Activated T-helper 1 cell treated with anti-CD3 and anti-CD28 coated beads, Interleukin-12 subunit alpha, Interleukin-12 subunit beta, Interleukin-2, Interleukin-4 antibody, amounts not matched to agents 30 ng/mL and 10 ng/mL and 1 ng/mL, durations not matched to agents 14 hours and 24 hours and 36 hours (primary cell): ENCODE measurements at places on chromosomes 1 and 21.

GRCh38 chr1:11948822-11949458 is 14.4 kb downstream of the PLOD1 start:
- no peak for DNase-seq

DNA sequence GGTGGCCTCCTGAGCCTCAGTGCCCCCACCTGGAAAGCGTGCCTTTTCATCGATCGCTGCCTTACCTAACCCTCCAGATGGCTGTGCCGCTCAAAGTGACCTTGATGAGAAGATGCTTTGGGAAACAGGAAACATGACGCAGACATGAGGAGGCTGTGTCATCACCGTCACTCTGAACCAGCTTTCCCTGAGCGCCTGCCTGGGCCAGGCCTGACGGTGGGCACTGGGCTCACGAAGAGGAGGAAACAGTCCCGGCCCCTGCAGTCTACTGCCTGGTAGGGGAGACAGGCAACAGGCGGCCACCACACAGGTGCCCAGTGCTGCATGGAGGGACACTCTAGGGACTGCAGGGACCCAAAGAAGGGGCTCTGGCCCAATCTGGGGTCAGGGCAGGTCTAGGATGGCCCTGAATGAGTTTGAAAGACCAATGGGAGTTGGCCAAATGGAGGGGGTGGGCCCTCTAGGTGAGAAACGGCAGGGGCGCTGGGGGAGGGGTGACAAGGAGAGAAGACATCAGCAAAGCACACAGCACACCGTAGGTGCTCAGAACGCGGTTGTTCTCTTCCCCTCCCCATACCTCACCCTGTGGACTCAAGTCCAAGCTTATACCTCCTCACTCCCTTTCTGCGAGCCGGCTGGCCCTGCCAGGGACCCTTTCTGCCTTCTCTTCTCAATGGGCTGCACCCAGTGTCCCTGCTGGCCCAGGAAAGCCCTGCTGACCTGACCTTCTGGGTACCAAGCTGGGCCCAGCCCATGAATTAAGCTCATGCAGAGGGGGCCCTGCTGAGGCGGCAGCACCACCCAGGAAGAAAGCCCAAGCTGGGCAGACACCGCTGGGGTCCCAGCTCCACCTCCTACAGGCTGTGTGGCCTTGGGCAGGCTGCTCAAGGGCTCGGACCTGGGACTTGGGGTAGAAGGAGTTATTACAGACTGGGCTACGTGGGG is 44.9 kb downstream of the GLIS1 start:
- no peak for DNase-seq

- DNase-seq = no peak
Measured at GRCh38 chr1:53135735-53136114, 6.7 kb downstream of the SLC1A7 start.

- DNase-seq = no peak
Measured at GRCh38 chr1:182337736-182338571, 53.6 kb downstream of the GLUL start.

GRCh38 chr1:194223596-194223995 is 1037.2 kb upstream of the B3GALT2 start:
- DNase-seq = no peak

GRCh38 chr1:194004146-194004545 is 817.7 kb upstream of the B3GALT2 start:
- DNase-seq = no peak

DNA sequence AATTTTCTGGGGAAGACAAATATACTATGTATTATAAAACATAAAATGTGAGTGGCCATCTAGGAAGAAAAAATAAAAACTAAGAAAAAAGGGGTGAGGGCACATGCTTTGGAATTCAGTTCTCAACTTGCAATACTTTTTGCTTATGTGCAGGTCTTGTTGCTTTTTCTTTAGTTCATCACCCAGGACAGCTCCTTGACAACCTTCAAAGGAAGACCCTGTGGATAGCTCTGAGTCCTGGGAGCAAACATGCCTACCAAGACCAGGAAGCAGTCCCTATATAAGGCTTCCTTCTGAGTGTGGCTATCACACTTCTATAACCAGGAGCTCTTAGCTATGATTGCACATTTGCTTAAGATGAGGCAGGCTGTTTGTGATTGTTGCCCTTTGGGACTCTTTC is 78.0 kb downstream of the WDR64 start:
- no peak for DNase-seq

DNA sequence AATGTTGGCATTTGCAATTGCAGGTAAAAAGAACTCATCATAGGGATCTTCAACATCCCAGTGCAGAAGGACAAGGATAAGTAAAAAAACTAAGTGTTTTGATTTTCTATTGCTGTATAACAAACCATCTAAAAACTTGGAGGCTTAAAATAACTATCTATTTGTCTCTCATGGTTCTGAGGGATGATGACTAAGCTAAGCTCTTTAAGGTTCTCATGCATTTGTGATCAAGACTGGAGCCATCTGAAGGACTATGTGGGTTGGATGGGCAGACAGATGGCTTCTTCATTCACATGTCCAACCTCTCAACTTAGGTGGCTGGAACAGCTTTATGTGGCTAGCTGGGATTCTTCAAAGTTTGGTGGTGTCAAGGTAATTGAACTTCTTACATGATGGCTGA is 51.5 kb downstream of the RPL5 start:
- no peak for DNase-seq

DNA sequence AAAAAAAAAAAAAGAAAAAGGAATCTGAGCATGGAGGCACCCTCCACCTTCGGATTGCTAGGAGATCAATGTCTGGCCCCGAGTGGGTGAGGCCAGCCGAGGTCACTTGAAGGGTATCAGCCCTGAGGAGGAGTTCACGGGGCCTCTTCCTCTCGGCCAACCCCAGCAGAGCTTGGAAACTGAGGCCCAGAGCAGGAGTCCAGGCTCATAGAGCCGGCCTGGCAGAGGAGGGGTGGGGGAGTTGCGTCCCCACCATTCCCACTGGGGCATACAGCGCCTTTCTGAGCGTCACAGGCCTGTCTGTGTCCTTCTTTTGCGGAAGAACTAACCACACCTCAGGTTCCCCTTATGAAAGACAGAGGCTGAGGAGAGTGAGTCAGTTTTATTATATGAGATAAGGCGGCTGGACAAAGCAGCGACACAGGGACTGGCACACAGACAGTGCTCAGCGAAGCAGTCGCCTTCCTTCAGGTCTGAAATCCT is 17.1 kb upstream of the EPHA2 start:
- DNase-seq = no peak

DNA sequence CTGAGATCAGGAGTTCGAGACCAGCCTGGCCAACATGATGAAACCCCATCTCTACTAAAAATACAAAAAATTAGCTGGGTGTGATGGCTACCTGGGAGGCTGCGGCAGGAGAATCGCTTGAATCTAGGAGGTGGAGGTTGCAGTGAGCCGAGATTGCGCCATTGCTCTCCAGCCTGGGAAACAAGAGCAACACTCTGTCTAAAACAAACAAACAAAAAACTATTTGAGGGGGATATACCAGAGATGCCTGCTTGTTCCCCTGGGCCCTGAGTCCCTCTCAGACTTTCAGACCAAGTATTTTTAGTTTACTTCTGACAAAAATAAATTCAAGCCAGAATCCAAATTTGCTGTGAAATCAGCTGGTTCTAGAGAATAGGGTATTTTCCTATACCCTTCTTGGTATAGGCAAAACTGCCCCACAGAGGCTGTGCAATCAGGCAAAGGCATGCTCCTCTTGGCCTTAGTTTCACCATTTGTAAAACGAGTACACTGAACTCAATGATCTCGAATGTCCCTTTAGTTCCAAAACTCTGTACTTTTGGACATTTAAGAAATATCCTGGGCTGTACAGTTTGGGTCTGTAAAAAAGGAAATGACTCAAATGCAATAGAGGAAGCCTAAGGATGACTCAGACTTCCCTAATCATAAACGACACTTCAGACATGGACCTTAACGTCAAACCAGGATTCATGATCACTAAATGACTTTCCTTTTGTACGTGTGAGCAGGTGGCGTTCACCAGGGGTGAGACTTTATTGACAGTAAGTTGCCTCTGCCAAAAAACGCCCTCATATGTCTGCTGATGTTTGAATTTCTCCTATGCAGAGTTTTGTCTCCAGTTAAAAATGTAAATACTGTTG is 16.1 kb downstream of the ENSA start:
- peak; percentile 49 for DNase-seq

DNA sequence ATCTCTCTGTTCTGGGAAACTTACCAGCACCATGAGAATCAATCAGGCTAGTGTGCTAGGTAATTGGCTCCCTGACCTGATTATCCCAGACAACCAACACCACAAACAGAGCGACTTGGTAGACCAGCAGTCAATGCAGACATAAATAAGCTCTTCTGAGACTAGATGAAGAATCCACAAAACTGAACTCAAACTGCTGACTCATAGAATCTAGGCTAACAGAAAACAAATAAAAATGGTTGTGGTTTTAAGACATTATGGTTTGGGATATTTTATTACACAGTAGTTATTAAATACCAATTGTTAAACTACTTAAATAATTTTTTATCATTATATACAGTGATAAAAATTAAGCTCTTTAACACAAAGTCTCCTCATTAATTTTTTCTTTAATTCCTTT is 535.7 kb downstream of the COL11A1 start:
- no peak for DNase-seq

- DNase-seq = no peak
Measured at GRCh38 chr1:243413431-243414151, 157.8 kb downstream of the SDCCAG8 start.

DNA sequence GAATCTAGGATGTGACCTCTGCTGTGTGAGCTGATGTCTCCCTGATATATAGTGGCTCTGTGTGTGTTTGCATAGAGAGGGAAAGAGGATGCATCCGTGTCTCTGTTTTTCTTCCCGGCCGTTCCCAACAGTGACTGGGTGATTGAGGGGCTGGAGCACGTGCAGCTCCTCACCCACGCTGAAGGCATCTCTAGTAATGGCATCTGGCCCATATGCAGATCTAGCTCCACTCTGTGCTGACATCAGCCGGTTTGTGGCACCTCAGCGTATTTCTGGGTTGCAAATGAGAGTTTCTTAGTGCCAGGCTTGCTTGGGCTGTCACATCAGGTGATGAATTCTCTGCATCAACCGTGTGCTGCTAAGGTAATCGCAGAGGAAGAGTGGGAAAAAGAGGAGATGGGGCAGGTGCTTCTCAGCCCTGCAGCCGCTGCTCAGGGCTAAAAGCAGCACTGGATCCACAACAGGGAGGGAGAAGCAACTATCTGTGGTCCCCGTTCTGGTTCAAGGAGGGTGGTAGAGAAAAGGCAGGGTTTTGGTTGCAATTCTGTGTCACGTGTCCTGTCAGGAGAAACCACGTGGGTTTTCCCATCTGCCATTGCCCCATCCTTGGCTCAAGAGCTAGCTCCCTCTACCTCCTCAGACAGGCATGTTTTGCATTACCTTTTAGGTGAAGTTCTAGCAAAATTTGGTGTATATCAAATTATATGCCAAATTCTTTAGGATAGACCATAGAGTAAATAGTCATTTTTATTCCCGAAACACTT is 282.9 kb downstream of the PBX1 start:
- no peak for DNase-seq

GRCh38 chr1:216523449-216524190 is 100.4 kb upstream of the USH2A start:
- DNase-seq = no peak

DNA sequence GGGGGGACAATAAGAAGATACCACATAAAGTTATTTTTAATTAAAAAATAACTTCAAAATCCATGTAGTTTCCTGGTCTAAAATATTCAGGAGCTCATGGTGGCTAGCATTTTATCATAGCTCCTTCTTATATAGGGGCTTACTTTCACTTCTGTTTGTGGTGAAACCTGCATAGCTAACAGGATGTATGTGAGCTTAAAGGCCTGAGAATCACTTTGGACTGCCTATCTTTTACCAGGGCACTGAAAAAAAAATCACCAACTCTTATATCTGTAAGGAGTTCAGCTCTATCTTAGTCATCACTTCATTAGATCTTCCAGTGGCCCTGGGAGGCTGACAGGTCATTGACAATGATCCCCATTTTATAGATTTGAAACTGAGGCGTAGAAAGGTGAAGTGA is 21.3 kb downstream of the UROD start:
- DNase-seq = no peak

DNA sequence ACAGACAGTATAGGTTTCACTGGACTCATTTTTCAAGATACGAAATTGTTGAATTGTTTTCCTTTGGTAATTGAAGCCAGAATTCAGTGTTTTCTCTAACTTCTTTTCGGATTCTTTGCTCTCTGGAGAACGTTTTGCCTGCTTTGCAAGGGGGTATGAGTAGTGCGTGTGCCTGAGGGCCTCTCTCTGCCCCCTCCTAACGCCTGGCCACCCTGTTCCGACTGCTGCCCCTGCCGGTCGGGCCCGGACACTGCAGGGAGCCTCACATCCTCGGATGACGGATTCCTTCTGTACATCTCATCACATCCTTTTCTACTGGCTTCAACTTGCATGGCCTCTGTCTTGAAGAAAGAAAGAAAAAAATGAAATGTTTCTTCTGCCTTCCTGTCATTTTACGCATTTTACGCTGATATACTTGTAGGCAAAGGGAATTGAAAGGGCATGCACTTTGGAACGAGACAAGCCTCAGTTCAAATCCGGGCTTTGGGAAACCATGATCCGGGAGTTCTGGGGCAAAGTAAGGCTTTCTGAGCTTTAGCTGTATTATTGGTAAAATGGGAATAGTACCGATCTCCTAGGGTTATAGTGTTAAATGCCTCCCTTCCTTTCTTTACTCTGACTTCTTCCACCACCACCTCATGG is 65.1 kb downstream of the DISC1 start:
- no peak for DNase-seq

GRCh38 chr1:119448127-119448511 is 33.2 kb downstream of the HSD3B2 start:
- no peak for DNase-seq

GRCh38 chr1:171139890-171140289 is 45.2 kb upstream of the FMO2 start:
- DNase-seq = no peak

- DNase-seq = no peak
Measured at GRCh38 chr1:45522324-45523104, 830 bp upstream of the PRDX1 start.

GRCh38 chr1:66475940-66476339 is 58.0 kb upstream of the SGIP1 start:
- DNase-seq = no peak

DNA sequence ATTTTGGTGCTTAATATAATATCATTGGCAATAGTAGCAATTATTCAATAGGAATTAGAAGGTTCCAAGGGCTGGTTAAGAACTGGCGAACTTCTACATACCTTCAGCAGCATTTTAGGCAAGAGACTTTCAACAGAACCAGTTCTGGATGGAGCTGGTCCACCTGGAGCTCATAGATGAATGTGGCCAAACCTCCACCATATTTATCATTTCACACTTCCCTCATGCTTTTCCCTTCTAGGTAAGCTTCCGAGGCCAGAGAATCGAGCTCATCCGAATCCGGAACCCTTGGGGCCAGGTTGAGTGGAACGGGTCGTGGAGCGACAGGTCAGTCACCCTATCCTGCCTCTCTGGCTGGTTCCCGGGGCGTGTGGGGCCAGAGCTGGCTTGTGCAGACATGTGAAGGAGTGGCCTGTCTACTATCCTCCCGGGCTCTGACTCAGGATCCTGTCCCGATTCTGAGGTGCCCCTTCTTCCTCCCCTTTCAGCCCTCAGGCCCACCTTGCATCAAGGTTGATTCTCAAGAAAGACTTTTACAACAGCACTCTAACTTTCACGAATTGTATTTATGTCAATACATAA is 24.7 kb downstream of the CAPN9 start:
- DNase-seq = no peak

- DNase-seq = no peak
Measured at GRCh38 chr1:232137066-232137465, 492.9 kb downstream of the SIPA1L2 start.

GRCh38 chr1:86137436-86137835 is 19.1 kb downstream of the COL24A1 start:
- no peak for DNase-seq

- no peak for DNase-seq
Measured at GRCh38 chr1:24020025-24020424, 39.9 kb upstream of the SRSF10 start.
